ENCODE measurements at places on chromosomes 1 and 21.

DNA sequence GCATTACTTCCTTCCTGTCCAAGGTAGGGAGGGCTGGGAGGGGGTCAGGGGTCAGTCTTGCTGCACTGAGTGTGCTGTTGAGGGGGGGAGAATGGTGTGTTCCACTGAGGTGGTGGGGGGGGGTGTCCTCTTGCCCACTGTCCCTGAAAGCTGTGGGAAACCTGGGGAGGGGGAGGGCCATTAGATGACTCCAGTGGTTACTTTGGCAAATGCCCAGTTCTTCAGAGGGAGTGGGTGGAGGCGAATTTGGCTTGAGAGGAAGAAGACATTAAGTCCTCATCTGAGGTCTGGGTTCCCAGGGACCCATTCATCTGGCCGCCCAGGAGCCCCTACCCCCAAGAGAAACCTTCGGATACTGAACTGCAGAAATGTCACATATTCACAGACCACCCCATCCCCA, 36.2 kb downstream of the MEF2D start:
- DNase-seq: no peak

DNA sequence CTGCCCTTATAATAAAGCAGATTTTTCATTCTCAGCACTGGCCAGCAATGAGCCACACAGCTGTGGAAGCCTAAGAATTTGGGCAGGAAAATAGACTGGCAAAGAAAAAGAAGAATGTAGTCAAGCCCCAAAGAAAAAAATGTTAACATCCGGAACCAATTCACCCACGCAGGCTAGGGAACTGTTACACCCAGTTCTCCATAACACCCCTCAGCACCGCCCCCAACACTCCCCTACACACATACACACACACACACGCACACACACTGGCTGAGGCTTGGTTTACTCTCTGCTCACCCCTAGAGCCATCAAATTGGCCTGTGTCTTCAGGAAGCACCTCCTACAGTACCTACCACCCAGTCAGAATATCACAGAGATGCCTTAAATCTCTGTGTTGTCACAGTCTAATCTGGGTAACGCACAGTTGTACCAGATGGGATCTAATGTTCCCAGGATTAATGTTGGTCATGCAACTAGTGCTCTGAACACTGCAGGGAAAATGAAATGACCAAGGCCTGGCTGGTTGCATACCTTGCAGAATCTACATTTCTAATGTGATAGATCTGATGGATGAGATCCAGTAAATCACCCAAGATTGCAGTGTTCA, 14.5 kb downstream of the TBX15 start:
- DNase-seq: no peak

GRCh38 chr1:192474080-192474683, 101.4 kb upstream of the RGS1 start:
- DNase-seq: no peak

DNA sequence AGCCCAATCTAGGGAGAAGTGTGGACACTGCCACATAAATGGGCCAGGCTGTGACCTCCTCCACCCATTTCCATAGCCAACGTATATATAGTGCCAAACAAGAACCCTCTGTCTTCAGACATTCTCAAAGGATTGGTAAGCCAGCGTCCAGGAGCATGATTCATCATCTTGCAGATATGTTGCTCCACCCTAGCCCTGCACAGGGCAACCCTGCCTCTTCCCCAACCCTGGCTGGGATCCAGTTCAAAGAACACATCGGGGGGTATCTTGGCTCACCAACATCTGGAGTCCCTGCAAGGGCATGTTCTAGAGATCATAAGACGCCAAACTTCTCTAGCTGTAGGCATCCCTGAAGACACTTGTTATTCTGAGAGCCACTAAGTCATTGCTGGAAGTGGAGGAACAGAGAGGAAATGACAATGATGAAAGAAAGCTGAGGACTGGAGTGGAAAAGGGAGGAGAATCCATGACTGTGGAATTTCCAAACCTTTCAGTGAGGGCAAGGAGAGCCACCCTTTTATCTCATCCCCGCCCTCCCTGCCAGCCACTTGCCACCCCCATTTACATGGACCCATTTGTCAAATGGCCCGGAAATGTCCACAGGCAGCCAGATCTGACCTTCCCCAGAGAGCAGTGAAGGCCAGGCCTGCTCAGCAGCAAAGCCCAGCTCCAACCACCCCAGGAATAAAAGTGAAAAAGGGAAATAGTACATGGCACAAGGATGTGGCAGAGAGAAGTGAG, 144.1 kb upstream of the CTTNBP2NL start:
- DNase-seq: no peak

GRCh38 chr1:116769994-116770393, 15.8 kb downstream of the CD2 start:
- no peak for DNase-seq

- no peak for DNase-seq
These were observed 26.6 kb downstream of the DOP1B start for GRCh38 chr21:36183144-36183795.

DNA sequence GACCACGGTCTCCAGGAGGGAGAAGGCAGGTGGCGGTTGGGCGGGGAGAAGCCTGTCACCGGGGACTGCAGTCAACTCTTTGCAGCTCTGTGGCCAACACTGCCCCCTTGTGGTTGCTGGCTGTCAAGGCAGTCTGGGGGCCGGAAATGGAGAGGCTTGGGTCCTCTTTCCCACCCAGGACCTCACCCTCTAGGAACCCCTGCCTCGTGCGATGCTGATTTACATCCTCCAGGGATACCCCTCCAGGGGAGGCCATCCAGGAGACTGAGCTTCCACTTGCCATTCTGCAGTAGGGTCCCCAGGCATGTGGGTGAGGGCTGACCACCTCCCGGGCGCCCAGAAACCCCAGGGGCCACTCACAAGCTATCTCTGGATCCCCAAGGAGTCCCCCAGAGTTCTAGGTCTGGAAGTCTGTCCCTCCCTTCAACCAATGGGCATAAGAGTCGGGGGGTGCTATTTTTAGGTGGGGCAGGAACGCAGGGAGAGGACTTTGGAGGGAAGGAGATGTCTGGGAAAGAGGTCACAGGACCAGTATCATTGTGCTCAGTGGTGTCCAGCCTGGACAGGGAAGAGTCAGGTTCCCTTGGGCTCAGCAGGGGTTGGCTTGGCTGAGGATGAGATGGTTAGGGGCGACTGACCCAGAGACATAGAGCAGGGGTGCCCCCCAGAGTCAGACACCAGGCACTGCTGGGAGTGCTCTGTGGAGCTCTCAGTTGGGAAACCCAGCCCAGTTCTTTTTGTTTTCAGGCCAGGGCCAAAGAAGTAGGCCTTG, 7.1 kb upstream of the GPR61 start:
- DNase-seq: peak; percentile 87
